Jurkat, Clone E6-1 (cell line): ENCODE measurements at places on chromosomes 16 and 17.

DNA sequence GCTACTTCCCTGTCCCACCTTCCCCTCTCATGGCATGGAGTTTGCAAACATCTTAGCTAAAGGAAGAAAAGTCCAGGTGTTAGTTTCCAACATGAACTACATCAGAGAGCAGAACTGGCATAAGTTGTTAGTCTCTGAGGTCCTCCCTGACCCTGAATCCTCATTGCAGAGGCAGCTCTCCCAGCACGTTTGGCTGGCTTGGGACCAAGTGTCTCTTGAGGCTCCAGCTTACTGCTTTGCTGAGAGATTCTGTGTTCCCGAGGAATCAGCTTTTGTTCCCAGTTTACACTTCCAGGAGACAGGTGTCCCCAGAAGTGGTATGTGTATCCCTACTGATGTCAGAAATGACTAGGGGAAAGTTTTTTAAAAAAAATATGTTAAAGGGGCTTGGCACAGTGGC is 14.7 kb downstream of the DNAH9 start:
- no peak for DNase-seq

DNA sequence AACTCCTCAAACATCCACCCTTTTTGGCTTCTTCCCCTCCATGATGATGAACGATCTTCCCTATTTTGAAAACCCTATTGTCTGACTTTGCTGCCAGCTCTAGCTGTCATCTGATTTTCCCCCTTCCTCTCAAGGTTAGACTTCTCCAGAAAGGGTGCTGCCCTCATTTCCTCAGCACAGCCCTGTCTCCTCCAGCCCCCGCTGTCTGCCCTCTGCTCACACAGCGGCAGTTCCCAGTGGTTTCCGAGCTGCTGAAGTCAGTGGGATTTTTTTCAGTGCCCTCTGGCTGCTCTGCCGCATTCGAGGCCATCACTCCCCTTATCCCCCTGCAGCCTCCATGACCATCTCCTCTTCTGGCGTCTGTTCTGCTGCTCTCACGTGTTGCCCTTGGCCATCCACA is 26.6 kb upstream of the C17orf107 start:
- DNase-seq, result no peak

DNA sequence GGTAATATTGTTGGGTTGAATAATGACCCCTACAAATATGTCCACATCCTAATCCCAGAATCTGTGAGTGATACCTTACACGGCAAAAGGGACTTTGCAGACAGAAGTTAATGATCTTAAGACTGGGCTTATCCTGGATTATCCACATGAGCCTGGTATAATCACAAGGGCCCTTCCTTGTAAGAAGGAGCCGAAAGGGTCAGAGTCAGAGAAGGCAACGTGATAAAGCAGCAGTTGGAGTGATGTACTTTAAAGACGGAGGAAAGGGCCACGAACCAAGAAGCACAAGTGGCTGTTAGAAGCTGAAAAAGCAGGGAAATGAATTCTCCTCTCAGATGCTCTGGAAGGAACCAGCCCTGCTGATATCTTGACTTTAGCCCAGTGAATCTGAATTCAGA is 137.8 kb downstream of the UTP18 start:
- DNase-seq, result no peak

- no peak for DNase-seq
Measured at GRCh38 chr17:74863420-74864296, 4.0 kb upstream of the GRIN2C start.

GRCh38 chr16:84874983-84875382 is 55.2 kb downstream of the CRISPLD2 start:
- no peak for DNase-seq
